ENCODE measurements at places on chromosomes 2 and 18. TPM values are rescaled to one million over a fixed set of nuclear protein-coding genes. Genes with fewer than 3 reads are reported as not detected.

GRCh38 chr2:158291544-158292180 is 164.9 kb downstream of the CCDC148 start:
- no peak for DNase-seq

GRCh38 chr2:127591221-127591923 is 54.6 kb upstream of the GPR17 start:
- DNase-seq, result no peak

DNA sequence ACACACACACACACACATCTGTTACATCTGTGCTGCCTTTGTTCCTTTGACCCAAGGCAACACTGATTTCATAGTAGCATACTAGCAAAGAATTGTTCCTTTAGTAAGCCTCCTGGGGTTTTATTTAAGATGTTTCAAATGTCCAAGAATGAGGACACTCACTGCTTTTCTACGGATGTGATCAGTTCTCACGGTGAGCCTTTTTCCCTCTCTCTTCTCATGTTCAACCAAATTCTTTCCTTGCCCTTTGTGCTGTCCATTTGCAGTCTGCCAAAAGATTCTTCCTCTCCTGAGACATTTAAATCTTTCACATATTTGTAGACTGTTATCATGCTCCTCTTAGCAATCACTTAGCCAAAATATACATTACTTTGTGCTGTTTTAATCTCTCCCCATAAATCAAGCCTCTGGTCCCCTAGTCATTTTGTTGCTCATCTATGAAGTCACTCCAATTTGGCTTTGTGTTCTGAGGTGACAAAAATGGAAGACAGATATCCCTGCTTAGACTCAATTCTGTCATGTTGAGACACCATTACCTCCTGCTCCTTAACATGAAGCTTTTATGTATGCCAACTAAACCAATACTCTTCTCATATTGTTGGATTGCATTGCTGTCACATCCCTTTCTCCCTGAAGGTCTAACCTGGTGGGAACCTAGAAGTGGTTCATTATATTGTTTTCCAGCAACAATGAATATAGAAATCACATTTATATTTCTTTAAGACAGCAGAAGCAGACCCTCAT is 1605.3 kb upstream of the ACVR2A start:
- no peak for DNase-seq

DNA sequence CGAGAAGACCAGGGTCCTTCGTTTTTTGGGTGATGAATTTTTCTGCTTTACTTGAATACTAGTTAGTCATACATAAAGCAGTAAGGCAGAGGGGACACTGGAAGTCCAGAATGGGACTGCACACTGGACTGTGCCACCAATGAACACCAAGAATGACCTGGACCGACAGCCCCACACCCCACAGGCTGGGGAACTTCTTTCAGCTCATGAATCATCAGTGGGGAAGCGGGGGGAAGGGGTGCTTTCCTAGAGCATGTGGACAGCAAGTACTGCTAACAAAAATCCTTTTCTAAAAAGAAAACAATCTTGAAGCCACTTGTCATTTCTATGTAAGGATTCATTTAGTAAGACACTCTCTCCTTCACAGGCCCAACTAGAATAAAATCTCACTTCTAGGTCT is 86.0 kb downstream of the DTNB start:
- DNase-seq, result no peak

DNA sequence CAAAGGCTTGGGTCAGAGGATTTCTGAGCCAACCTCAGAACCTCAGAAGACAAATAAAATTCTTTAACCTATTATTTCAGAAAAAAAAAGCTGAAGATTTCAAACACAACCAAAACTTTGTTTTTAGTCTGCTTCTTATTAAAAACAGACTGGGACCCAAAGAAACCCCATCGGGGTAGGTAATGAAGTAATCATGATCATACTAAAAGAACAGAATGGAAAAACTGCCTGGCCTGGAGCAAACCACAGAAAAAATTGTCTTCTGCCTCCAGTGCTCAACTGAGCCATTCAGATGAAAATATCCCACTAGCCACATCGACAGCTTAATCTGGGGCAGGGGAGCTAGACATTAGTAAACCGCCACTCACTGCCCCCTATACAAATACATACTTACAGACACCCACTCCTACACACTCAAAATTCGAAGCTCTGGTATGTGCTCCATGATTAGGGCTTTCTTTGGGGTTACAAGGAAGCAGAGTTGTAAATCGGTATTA is 76.5 kb downstream of the SDC1 start:
- DNase-seq, result no peak

GRCh38 chr2:54632733-54633692 is 90.4 kb upstream of the EML6 start:
- DNase-seq, result no peak

The CHN1 gene
- 14.0 TPM for total RNA-seq

The MERTK gene
- total RNA-seq, result 3.4 TPM

The ERMN gene
- not detected for total RNA-seq

The UGT1A6 gene
- 549 TPM for total RNA-seq

The HOXD12 gene
- not detected for total RNA-seq

The SOWAHC gene
- 12.8 TPM for total RNA-seq

All from PC-9 (cell line).